ENCODE measurements at places on chromosomes 4 and X.

DNA sequence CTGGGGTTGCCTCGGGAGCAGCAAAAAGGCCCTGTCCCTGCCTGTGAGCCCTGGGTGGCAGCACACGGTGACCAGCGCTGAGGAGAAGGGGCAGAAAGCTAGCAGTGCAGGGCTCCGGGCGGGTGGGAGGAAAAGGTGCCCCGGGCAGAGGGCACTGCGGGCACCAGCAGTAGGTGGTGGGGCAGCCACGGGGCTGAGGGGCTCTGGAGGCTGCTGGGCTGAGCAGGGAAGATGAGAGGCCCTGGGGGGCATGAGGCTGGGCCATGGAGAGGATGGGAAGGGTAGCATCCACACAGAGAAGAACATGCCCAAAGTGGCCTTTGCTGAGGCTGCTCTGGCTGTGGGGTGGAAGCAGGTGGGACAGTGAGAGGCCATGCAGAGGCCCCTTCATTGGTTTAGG is 67.5 kb upstream of the NKX1-1 start:
- DNase-seq, result no peak

DNA sequence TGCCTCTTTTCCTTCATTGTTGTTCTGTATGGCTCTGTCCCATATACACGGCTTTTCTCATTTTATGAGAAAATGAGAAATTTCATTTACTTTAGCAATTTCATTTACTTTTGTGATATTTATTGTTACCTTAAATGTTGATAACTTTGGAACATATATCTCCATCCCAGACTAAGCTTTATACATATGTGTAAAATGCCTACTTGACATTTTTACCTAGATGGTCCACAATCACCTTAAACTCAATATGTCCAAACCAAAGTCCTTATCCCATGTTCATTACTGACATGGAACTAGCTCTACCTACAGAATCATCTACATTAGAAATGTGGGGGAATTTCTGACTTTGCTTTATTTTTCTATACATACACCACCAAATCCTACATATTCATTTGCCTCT is 590.5 kb upstream of the CT83 start:
- no peak for DNase-seq

- DNase-seq, result no peak
Measured at GRCh38 chr4:152476796-152477195, 59.1 kb downstream of the FBXW7 start.

DNA sequence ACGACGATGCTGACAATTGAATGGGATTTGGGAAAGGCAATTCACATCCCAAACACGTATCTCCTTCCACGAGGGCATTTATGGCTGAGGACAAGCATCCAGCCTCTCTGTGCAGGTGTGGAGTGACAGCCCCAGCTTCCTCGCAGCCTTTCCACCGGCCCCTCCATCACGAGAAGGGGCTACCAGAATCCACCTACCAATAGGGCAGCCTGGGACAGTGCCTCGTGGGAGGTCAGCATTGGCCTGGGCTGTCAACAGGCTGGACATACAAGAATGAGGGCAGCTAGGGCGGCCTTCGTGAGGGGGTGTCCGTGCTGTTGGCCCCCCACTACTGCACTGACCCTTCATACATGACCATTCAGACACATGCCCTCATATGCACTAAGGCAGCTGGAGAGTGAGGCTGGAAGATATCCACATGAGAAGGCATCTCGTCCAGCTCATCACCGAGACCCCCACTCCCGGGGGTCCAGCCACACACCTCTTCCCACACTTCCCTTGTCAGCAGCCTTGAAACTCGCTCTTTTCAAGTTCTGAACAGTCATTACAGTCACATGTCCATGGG is 81.0 kb upstream of the ADRA2C start:
- DNase-seq, result no peak

DNA sequence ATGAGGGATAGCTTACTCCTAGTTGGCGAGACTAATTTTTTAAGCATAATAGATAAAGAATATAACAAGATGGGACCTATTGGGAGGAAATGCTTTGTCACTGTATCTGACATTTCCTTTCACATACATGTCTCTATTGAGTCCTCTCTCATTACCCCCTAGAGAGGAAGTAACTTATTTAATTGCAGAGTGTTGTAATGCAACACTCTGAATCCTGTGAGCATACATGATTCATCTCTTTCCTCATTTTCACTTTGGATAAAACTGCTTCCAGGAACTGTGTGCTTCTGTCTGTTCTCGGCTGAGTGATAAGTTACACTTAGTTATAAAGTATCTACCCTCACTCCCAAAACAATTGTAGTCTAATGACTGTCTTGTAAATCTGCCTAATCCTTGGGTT is 266.1 kb upstream of the ANXA10 start:
- no peak for DNase-seq

DNA sequence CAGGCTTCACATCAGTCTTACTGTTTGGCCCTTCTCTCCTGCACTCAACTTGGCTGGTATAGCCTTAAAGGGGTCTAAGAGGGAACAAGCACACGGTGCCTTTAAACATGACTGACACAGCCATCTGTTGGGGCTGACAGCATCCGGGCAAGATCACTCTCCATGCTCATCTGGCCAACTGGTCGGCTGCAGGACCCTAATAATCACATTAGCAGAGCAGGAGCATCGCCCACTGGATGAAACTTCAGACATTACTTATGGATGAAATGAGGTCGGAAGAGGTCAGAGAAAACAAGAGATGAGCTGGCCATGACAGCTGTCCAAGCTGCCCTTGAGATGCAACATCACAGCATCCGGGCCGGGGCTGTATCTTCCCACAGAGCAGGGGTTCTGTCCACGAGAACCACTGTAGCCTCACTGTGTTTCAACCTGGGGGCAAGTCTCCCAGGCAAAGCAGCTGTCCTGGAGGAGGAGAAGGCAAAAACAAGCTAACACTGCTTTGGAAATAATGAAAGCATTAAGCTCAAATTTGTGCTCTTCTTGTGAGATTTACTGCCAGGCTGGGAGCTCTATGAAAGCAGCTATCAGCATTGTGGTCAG is 94.4 kb upstream of the TTC29 start:
- DNase-seq, result no peak

DNA sequence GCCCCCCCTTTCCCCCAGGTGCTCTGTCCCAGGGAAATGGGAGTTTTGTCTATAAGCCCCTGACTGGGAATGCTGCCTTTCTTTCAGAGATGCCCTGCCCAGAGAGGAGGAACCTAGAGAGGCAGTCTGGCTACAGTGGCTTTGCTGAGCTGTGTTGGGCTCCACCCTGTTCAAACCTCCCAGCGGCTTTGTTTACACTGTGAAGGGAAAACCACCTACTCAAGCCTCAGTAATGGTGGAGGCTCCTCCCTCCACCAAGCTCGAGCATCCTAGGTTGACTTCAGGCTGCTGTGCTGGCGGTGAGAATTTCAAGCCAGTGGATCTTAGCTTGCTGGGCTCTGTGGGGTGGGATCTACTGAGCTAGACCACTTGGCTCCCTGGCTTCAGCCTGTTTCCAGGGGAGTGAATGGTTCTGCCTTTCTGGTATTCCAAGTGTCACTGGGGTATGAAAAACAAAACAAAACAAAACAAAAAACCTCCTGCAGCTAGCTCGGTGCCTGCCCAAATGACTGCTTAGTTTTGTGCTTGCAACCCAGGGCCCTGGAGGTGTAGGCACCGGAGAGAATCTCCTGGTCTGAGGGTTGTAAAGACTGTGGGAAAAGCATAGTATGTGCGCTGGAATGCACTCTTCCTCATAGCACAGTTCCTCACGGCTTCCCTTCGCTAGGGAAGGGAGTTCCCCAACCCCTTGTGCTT is 41.7 kb downstream of the ITM2A start:
- DNase-seq, result no peak

DNA sequence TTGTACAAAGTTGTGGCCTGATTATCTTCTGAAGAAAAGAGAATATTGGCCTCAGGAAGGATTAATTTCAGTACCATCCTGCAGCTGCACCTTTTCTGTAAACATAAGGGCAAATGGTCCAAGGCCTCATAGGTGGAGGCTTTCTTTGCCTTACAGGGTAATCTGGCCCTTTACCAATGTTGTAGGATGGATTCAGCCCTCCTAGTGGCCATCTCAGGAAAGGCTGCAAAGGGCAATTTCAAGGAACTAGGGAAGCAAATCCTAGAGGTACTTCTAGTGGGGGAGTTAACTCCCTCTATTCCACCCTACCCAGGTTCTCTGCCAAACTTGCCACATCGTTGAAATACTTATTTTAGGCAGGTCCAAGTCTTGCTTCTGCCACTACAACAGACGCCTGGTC is 57.6 kb downstream of the UGT2B11 start:
- DNase-seq, result no peak

DNA sequence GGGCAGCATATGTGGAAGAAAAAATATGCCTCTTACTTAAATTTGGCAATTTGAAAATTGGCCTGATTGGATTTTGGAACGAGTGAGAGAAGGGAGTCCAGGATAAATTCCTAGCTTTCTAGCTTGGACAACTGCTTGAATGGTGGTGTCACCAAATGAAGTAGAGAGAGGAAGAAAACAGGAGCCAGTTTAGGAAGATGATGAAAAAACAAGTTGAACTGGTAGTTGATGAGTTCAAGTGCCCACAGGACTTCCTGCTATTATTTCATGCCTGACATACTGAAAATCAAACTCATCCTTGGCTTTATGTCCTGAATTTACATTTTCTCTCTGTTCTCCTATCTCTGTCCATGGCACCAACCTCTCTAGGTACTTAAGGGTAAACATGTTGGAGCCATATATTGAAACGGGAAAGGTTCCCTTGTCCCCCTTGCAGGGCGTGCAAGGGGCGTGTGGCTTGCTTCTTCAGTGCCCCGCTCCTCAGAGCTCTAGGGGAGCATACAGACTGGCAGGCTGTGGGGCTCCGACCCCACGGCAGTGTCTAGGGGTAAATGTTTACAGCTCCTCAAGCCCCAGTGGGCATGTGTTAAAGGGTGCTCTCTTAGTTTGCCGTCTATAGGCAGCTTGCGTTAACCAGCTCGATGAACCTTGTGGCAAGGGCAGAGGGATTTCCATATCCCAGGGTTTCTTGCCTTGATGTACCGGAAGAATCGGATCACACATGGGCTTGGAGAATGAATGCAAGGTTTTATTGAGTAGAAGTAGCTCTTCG is 250.7 kb upstream of the PGRMC2 start:
- no peak for DNase-seq

DNA sequence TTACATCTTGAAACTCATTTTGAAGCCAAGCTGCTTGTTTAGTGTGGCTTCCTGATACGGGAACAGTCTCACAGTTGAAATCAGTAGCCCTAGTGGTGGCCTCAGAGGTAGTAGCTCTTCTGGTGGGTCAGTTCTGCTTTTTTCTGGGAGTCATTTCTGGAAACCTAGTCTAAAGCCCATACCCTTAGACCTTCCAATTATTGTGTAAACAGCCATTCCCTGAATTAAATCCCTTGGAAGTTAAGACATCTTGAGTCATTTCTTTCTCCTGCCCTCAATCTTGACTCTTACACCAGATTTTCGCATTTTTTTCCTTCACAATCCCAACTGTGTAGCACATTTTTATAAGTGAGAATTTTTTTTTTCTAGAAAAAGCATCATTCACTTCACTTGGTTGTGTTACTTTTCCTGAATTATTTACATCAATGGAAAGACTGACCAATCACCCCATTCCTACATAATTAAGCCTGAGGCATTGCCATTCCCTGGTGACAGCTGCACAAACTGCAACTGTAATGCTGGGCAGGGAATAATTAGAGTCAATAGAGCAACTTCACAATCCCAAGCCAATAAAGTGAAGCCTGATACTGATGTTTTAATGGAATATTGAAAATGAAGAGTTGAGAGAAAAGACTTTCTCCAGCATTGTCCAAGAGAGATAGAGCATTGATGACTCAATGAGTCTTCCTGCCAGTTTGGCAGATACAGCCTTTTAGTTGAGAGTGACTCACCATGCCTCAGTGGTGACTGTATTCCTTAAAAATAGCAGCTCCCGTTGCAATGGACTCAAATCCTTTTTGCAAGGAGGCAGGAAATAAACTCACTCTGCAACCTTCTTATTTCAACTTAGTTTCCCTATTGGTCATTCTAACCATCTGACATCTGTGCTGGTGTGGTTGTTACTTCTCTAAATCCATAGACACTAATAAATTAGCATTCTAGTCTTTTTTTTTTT is 13.0 kb upstream of the SEPSECS start:
- no peak for DNase-seq

DNA sequence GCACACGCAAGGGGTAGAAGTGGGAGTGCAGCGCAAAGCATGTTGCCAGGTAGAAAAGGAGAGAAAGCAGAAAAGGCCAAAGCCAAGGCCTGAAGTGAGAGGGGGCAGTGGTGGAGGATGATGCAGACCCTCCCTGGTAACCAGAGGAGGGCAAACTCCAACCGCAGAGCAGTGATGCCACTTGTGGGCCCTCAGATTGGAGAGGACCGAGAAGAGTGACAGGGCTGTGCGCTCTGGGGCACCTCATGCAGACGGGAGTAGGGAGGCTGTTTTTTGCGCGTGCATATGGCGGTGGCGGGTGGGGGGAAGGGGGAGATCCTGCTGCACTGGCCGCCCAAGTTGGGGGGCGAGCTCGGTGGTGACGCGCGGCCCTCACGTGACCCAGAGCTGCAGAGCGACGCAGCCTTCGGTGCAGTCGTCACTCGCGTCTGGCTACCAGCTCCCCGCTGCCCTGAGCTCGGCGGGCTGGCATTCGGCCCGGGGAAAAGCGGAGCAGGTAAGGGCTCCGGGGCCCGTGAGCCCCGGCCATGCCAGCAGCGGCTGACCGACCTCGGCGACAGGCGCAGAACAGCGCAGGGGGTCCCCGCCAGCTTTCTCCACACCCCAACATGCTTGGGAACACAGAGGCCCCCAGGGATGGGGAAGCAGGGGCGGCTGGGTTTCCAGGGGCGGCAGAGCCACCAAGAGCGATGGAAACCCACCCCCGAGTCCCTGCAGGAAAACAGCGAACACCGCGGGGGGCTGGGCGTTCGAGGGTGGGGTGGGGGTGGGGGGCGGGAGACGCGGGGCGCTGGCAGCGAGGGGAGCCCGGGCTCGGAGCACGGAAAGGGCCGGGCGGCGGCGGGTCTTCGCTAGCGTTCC is at the start of gene BEX3:
Gene BEX3, plus strand, starts transcription at position 421 of the 861 bp plus-strand sequence. CDS start 984 bp downstream, outside the sequence.
- peak; percentile 80 for DNase-seq

DNA sequence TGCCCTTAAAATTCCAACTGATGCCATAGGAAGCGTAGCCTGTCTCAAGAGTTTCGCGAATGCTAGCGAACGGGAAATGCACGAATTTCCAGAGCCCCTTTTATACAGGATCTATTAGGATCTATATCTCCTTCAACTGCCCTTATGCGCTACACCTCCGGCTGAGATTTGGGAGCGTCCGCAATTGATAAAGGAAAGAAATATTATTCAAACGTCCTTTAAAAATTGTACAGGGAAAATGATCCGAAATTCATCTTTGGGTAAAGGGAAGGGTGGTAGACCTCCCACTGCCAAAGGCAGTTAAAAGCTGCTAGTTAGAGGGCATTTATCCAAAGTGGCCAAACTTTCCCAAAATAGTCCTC is 609 bp downstream of the NR3C2 start:
- no peak for DNase-seq

GRCh38 chrX:9681011-9681410 is 84.6 kb downstream of the GPR143 start:
- no peak for DNase-seq

DNA sequence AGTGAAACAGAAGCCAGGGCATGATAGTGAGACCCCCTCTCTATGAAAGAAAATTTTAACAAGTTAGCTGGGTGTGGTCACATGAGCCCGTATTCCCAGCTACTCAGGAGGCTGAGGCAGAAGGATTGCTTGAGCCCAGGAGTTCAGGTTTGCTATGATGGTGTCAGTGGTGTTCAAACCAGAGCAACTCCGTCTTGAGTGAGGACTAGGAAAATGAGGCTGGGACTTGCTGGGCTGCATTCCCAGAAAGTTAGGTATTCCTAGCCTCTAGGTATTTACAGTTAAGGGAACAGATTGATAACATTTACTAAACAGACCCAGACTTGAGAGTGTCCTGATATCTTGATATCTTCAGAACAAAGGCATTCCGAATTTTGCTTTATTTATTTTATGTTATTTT is 37.0 kb upstream of the NOCT start:
- DNase-seq, result no peak

All from NCI-H1417 (cell line).